ENCODE measurements at places on chromosomes 5 and 9.

- DNase-seq: no peak
These were observed 65.8 kb upstream of the RANBP3L start for GRCh38 chr5:36367524-36367923.

- no peak for DNase-seq
These were observed 89.2 kb downstream of the TEK start for GRCh38 chr9:27198190-27198589.

DNA sequence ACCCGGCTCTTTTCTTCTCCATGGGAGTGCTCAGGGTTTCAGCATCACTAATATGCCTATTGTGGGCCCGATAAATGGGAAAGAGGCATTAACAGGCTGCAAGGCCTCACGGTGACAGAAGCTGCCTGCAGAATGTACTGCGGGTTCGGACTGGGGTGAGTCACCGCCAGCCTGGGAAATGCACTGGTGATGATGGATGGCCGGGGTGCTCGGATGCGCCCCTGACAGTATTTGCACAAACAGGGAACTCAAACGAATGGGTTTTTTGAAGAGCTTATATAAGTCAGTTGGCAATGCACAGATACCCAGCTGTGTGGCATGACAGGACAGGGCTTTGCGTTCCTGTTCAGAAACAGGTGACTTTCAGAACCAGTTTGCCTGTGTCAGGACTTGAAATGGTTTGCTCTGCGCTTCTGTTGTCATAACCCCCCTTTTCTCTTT, 42.0 kb upstream of the PITX1 start:
- DNase-seq: no peak

GRCh38 chr5:93746406-93747056, 5.1 kb upstream of the POU5F2 start:
- no peak for DNase-seq

DNA sequence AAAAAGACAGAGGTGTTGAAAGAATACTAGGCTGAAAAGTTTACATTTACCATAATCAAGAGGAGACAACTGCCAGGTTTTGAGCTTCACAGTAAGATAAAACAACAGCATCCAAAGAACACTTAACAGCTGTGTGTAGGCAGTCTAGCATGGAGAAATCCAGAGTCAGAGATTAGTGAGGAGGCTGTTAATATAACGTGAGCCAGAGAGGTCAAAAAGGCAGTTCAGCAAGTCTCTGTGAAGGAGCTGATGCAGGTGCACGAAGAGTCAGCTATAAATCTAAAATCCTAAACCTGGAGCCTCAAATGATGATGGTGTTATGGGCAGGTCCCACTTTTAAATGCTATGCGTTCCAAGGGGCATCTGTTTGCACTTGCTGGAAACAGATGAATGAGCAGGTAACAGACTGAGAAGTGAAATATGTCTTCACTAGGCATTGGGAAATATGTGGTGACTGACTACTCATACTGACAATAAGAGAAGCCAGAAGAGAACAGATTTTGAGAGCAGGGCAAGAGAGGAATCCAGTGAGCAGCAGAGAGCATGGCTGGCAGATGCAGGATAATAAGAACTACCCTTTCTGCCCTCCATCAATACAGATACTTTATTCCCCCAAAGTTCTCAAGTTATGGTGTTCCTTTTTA, 8.7 kb downstream of the APTX start:
- no peak for DNase-seq

GRCh38 chr5:88214655-88215054, 54.0 kb downstream of the TMEM161B start:
- DNase-seq: no peak

DNA sequence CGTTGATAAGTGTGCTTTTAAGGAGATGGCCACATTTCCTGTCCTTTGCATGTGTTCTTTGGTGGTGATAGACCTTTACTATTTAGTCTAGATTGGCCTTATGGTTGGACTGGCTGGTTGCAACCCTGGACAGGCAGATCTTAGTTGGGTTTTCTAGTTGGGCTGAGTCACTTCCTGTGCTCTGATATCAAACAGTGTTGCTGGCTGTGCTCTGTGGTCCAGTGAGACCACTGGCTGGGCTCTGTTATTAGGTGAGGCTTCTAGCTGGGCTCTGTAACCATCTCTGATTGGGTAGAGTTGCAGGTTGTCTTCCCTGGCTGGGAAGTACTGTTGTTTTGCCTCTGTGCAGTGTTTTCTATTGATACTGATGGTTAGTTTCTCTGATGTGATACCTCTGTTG, 432.5 kb downstream of the LRRC70 start:
- DNase-seq: no peak

GRCh38 chr9:18394847-18395351, 79.1 kb upstream of the ADAMTSL1 start:
- no peak for DNase-seq

GRCh38 chr5:53871050-53871449, 310.6 kb downstream of the NDUFS4 start:
- no peak for DNase-seq

- peak; percentile 51 for DNase-seq
These were observed 689 bp downstream of the CNTRL start for GRCh38 chr9:121075251-121076036.
